ENCODE measurements at places on chromosomes 5 and 9.

- no peak for DNase-seq
These were observed 44.9 kb downstream of the PCSK1 start for GRCh38 chr5:96388176-96388575.

- DNase-seq = no peak
These were observed 17.2 kb downstream of the TRIM14 start for GRCh38 chr9:98101868-98102273.

GRCh38 chr5:140220032-140220697 lies 45.2 kb downstream of the CYSTM1 start:
- DNase-seq = no peak

GRCh38 chr5:13591621-13592020 lies 352.9 kb downstream of the DNAH5 start:
- DNase-seq = no peak

GRCh38 chr5:32193591-32193990 lies 19.5 kb upstream of the GOLPH3 start:
- no peak for DNase-seq

- no peak for DNase-seq
These were observed 21.7 kb downstream of the TTC33 start for GRCh38 chr5:40733879-40734563.

DNA sequence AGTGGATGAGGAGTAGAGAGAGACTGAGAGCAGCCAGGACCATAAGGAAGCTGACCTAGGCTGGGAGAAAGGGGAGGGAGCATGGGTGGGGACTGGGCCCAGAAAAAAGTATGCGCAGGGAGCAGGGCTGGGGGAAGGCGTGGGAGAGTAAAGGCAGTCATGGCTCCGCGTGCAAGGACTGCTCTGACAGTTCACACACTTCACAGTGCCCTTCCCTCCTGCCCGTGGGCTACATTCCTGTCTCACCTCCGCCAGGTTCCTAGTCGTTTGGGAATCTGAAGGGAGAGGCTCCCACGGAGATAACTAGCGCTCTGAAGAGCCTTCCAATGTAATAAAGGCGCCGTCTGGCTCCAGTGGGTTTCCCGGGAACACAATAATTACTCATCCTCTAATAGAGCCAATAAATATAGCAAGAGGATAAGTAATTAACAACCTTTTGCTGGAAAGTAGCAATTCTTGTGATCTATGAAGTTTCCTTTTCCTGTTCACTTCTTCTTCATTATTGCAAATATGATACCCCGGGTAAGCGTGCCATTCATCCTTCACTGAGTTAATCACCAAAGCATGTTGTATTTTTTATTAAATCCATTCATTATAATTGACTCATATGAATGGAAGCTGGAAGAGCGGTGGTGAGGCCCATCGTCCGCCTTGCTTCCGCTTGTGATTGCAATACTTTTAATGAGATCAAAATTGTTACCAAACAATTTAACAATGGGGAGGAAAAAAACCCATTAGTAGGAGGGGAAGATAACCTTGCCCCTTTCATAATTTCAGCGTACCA lies 39.3 kb downstream of the TTLL11 start:
- no peak for DNase-seq

DNA sequence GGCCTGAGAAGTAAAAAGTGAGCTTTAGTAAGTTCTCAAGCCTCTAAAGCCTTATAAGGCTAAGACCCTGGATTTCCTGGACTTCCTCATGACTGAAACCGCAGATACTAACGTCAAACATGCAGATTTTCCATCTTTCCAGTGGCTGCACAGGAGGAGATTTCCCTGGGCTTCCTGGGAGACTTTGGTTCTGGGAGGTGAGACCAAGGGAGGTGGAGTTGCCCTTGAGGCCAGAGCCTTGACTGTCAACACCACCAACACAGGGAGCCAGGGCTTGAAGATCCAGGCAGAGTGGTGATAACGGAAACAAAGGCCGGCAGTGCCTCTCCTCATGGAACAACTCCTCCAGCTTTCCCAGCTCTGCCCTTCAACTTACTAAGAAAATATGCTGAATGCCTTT lies 144.7 kb upstream of the LRRTM2 start:
- no peak for DNase-seq

DNA sequence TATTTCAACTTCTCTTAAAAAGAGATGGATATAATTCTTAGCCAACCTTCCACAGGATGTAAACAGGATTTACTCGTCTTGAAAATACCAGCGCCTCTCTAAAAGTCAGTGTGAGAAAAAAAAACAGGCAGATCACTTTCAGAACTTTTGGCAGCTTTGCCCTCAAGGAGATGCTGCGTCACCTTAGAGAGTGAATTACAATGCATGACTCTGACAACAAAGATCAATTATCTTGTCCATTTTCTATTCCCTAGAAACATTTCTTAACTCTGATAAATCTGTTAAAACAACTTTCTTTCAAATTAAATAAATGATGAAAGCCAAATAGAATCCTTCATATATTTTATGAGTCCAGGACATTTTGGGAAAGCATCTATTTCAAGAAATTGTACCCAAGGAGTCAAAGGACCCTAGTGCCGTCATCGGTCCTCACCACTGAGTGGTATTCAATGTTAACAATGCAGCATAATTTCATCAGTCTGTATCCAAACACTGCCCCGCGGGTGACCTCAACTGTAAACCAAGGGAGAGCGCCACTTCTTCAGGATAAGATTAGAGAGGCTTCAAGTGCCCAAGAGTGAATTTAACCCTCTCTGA lies 536.0 kb downstream of the PDE4D start:
- no peak for DNase-seq

- DNase-seq = no peak
These were observed 871 bp downstream of the TRIO start for GRCh38 chr5:14143841-14144585.

GRCh38 chr5:153835891-153836515 lies 202.7 kb downstream of the FAM114A2 start:
- no peak for DNase-seq

DNA sequence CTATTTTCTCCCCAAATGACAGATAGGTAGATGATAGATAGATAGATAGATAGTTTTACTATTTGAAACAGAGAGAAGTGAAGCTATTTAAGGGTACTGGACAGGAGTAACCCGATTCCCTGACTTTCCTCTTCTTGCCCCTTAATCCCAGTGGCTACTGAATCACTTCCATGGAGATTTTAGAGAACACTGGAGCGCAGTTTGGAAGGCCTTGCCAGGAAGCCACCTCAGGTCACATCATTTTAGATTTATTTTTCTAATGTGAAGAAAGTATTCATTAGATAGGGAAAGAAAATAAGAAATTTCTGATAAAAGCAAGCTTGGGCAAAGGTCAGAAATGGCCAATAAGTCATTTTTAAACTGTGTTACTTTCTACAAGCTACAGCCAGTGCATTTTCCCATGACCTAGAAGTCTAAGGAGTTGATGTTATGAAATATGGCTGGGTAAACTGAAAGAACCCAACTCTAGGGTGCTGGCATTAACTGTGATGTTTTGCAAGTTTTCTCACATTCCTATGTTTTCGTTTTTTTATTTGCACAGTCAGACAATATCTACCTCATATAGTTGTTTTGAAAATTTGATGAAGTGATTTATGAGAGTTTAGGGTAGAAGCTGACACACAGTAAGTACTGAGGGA lies 544.7 kb upstream of the PTGER4 start:
- no peak for DNase-seq

DNA sequence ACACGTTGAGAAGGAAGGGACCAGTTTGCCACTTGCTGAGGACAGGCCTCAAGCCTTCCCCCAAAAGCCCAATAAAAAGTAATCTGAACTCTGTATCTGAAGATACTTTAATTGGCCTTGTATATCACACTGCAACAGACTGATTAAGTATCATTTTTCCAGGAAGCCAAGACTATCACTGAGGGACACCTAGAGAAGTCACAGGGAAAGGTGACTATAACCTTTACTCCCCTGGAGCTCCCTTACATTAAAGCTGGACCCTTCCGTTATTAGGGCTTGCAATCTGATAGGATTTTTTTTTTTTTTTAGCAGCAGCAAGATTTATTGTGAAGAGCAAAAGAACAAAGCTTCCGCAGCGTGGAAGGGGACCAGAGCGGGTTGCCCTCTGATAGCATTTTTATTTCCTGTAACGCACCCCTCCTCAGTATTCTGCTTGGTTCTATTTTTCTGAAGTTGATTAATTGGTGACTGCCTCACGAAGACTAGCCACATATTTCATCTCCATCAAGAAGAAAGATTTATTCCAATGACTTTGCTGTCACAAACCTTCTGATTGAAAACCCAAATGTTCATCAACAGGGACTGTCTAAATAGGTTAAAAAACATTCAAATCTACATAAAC lies 2.7 kb downstream of the CDC14B start:
- no peak for DNase-seq

DNA sequence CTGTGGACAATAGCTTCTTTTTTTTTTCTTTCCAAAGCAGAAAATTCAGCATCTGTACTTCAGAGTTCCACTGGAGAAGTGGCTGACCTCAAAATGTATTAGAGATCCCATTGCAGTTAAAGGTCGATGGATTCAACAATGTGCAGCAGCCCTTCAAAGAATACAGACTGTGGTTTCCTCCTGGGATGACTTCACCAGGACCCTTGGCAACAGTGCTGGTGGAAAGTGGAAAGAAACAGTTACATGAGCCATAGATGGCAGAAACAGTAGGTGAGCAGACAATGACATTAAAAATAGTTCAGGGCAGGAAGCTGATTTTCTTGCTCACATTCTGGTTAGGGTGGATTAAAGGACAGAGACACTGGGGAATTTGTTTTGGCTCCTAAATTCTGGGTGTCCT lies 62.4 kb downstream of the SLC28A3 start:
- DNase-seq = no peak

DNA sequence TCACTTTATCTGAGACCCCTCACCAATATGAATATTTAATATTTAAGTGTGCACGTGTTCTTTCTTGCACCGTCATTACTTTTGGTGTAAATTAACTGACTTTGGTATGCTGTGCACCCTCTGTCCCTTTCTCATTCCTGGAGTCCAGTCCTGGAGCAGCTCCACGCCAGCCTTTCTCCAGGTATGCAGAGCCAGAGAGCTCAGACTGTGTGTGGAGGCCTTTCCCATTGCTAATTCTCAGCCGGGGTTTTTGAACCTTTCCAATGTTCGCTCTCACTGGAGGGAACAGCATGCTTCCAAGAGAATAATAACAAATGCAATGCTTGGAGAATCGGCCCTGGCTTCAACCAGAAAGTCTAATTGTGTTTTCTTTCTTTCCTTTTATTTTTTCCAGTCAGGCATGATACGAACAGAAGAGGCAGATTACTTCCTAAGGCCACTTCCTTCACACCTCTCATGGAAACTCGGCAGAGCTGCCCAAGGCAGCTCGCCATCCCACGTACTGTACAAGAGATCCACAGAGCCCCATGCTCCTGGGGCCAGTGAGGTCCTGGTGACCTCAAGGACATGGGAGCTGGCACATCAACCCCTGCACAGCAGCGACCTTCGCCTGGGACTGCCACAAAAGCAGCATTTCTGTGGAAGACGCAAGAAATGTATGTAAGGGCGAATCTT lies 41.7 kb downstream of the ADAMTS16 start:
- no peak for DNase-seq

DNA sequence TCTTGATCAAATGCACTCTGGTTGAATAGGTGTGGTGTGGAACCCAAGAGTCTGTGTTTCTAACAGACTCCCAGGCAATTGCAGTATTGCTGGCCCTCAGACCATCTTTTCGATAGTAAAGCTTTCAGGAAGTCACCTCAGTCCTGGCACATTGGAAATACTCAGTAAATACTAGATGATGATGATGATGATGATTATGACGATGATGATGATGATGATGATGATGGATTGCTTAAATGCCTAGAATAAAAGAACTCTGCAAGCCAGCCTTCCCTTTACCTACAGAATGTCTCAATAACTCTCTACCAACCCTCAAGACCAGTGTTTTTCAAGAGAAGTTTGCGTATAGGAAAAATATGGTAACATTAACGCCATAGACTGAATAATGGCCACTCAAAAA lies 268.0 kb downstream of the DNAH5 start:
- no peak for DNase-seq

DNA sequence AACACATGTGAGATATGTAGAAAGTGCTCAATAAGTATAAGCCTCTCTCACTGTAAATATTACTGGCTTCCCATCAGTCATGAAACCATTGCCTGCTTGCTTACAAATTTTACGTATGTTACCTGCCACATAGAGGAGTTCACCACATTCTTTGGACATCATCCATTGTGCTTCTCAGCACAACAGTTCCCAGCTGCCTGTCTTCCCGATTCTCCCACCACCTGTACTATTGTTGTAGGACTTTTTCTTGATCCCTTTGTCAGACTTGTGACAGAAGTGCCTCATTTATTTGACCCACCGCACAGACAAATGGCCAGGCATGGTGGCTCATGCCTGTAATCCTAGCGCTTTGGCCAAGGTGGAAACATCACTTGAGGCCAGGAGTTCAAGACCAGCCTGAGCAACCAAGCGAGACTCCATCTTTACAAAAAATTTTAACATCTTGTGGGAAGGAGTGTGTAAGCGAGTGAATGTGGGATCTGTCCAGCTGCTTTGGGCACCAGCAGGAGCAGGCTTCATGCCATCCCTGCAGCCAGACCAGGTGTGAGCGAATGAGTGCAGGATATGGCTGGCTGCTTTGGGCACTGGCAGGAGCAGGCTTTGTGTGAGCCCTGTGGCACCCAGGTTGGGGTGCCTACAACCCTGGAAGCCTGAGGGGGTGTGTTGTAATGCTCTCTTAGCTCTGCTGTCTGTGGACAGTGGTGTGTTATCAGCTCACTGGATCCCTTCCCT lies 139.9 kb upstream of the ELL2 start:
- DNase-seq = no peak

- no peak for DNase-seq
These were observed 792 bp downstream of the NTMT1 start for GRCh38 chr9:129626625-129627284.

DNA sequence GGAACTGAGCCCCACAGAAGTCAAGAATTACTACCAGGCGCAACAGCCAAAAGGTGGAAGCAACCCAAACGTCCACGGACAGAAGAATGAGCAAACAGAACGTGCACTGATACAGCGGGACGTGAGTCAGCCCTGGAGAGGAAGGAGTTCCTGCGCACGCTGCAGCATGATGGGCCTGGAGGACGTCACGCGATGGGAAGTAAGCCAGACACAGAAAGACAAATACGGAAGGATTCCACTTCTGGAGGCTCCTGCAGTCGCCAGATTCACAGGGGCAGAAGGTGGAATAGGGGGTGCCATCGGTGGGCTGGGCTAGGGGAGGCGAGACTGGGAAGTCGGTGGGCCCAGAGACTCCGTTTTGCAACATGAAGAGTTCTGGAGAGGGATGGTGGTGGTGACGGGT lies 80.3 kb upstream of the PHYKPL start:
- no peak for DNase-seq

DNA sequence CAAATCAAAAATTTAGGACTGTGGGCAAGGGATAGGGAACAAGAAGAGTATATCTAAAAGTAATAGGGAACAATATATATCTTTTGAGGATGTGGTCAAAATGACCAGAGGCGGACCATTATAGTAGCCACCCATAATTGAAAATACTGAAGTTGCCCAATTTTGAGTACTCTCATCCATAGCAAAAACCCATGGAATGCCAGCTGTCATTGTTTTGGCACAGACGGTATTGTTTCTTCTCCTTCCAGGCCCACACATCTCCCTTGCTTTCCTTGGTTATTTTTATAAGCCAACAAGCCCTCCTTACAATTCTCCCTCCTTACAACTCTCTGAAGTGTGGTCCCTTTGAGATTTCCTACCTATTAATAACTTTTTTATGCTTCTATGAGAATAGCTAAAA lies 50.4 kb upstream of the RGMB start:
- no peak for DNase-seq

GRCh38 chr9:99595796-99596195 lies 225.9 kb upstream of the NR4A3 start:
- no peak for DNase-seq

- DNase-seq = no peak
These were observed 26.8 kb downstream of the RGS7BP start for GRCh38 chr5:64532657-64533056.

- no peak for DNase-seq
These were observed 277.6 kb downstream of the PSAT1 start for GRCh38 chr9:78574354-78575045.
